Right atrium auricular region (tissue), 2 donors: ENCODE measurements at places on chromosomes 13 and 19.
A peak's percentile ranks its signal among the peaks of the same experiment; 100 is the strongest.

GRCh38 chr19:30596813-30597399, 224.7 kb downstream of the ZNF536 start:
- H3K4me3 ChIP-seq: no peak overlapping the region
- no peaks in the 10 kb centered on the region for H3K27me3 ChIP-seq
- DNase-seq: peak; percentile 44
- no peaks in the 10 kb centered on the region for H3K4me1 ChIP-seq
- H3K36me3 ChIP-seq: no peaks in the 10 kb centered on the region

DNA sequence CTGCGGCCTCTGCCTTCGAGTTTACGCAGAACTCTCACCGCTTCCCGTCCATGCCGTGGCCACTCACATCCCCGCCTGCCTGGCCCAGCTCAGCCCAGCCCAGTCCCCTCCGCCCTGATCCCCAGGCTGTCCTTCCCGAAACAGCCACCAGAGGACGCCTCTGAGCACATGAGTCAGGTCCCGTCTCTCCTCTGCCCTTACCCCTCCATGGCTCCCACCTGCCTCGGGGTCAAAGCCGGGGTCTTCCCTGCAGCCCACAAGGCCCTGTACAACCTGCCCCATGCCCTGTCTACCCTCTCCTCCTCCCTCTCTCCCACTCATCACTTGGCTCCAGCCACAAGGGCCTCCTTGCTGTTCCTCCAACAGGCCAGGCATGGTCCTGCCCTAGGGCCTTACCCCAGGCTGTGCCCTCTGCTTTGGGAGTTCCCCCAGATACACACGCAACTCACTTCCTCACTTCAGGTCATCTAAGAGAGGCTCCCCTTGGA, 8.1 kb upstream of the SEMA6B start:
- peaks cover 7% of the 10 kb centered on the region for H3K4me1 ChIP-seq
- H3K27ac ChIP-seq: no peak overlapping the region
- no peaks in the 10 kb centered on the region for H3K27me3 ChIP-seq
- H3K36me3 ChIP-seq: no peaks in the 10 kb centered on the region
- DNase-seq: peak; percentile 63

- no peak overlapping the region for H3K27ac ChIP-seq
- H3K36me3 ChIP-seq: no peaks in the 10 kb centered on the region
- no peak for DNase-seq
- no peaks in the 10 kb centered on the region for H3K27me3 ChIP-seq
Observed at GRCh38 chr13:48246102-48246501, 13.1 kb downstream of the ITM2B start.

- H3K36me3 ChIP-seq: peaks cover 59% of the 10 kb centered on the region
- H3K4me3 ChIP-seq: no peak overlapping the region
- no peak for DNase-seq
- peaks cover 37% of the 10 kb centered on the region for H3K4me1 ChIP-seq
Observed at GRCh38 chr19:41319500-41320184, 9.7 kb downstream of the CCDC97 start.

DNA sequence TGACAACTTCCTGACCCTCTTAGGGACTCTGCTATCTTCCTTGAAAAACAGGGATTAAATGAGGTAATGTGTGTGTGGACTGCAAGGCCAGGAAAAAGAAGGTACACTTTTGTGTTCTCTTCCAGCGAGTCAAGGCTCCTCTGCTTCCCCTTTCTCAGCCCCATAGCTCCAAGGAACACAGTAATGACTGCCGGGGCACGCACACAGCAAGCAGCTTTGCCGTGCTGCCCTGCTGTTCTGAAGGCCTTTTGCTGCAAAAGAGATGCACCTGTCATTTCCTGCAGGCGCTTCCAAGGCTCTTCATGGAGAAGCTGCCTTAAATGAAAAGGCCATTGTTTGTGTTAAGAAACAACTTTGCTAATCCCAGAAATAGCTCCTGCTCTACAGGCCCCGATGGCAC, 84.6 kb downstream of the CYSLTR2 start:
- no peak overlapping the region for H3K27ac ChIP-seq
- no peaks in the 10 kb centered on the region for H3K4me1 ChIP-seq

DNA sequence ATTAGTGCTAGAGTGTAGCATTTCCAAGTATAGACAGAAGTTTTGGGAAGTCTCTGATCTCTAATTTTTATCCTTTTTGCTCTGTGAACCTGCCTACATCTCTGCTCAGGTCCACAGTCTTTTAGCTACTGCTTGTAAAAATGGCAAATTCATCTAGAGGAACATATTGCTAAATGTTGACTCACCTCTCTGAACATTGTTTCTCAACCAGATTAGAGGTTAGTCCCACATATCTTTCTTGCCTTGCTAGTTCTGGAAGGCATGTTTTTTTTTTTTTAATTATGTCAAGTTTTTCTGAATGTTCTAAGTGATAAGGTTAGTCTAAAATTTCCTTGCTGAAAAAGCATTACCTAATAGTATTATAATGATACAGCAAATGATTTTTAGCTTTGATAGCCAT, 2889.6 kb upstream of the PCDH20 start:
- H3K4me3 ChIP-seq: no peak overlapping the region
- no peak overlapping the region for H3K27ac ChIP-seq
- no peaks in the 10 kb centered on the region for H3K4me1 ChIP-seq
- no peaks in the 10 kb centered on the region for H3K27me3 ChIP-seq

- H3K4me1 ChIP-seq: peaks cover 6% of the 10 kb centered on the region
- H3K4me3 ChIP-seq: no peak overlapping the region
- no peak overlapping the region for H3K27ac ChIP-seq
- no peaks in the 10 kb centered on the region for H3K27me3 ChIP-seq
- DNase-seq: no peak
Observed at GRCh38 chr19:947707-948539, 22.1 kb downstream of the ARID3A start.
